Memory B cell (primary cell): ENCODE measurements at places on chromosomes 2 and 18.

- no peak for DNase-seq
These were observed 292.1 kb downstream of the PTGR3 start for GRCh38 chr18:74916773-74917393.

GRCh38 chr2:20487392-20488174 lies 40.7 kb downstream of the RHOB start:
- no peak for DNase-seq

DNA sequence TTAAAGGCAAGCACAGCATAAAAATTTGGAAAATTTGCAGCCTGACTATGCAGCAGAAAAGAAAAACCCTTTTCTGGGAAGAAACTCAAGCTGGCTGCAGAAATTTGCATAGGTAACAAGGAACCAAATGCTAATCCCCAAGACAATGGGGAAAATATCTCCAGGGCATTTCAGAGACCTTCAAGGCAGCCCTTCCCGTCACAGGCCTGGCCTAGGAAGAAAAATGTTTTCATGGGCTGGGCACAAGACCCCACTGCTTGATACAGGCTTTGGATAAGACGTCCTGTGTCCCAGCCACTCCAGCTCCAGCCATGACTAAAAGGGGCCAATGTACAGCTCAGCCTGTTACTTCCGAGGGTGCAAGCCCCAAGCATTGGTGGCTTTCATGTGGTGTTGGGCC lies 717.6 kb downstream of the TDRD15 start:
- DNase-seq: no peak

- no peak for DNase-seq
These were observed 17.1 kb downstream of the TMEM185B start for GRCh38 chr2:120206022-120206581.

- no peak for DNase-seq
These were observed 99.0 kb downstream of the CPO start for GRCh38 chr2:207038299-207038698.

- no peak for DNase-seq
These were observed 154.5 kb upstream of the RBMS1 start for GRCh38 chr2:160647967-160648685.

DNA sequence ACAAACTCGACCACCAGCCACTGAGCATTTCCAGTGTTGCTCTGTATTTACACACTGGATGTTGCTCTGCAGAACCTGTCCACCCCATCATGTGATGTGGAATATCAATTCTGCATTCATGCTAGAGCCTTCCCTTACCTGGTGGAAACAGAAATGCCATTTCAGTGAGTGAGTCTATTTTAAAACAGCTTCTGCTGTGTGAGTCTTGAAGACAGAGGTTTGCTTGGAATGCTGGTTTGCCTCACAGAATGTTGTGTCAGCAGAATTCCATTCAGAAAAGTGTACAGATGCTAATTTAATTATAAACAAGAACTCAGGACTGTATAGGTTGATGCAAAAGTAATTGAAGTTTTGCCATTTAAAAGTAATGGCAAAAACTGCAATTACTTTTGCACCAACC lies 118.3 kb downstream of the MAP3K20 start:
- DNase-seq: no peak

GRCh38 chr18:59899298-59900221 lies at the start of gene PMAIP1:
Gene PMAIP1, plus strand, starts transcription at chr18:59899996. Its CDS starts 182 bp downstream, at chr18:59900178.
- DNase-seq: peak; percentile 87

DNA sequence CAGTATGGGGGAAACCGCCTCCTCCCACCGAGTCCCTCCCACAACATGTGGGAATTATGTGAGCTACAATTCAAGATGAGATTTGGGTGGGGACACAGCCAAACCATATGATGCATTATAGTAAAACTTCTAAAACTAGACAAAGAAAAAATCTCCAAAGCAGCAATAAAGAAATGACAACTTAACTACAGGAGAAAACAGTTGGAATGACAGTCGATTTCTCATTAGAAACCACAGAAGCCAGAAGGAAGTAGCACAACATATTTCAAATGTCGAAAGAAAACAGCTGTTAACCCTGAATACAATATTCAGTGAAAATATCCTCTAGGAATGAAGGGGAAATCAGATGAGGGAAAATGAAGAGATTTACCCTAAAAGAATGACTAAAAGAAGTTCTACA lies 53.5 kb upstream of the TCF4 start:
- DNase-seq: no peak

DNA sequence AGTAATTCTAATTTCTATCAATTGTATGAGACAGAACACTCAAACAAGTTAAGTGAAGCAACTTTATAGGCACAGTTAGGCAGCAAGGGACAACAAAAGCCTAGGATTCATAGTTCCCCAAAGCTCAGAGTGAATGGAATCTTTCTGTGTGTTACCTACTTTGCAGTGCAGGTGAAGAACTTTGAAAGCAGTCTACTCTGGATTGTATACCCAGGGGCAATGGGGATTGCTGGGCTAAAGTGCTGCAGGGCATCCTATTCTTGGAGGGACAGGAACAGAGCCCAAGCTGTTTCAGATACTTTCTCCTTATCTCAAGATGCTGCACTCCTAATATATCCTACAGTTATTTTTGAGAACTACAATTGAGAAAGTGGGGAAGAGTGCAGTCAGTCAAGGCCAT lies 207.6 kb downstream of the PLCL1 start:
- no peak for DNase-seq

DNA sequence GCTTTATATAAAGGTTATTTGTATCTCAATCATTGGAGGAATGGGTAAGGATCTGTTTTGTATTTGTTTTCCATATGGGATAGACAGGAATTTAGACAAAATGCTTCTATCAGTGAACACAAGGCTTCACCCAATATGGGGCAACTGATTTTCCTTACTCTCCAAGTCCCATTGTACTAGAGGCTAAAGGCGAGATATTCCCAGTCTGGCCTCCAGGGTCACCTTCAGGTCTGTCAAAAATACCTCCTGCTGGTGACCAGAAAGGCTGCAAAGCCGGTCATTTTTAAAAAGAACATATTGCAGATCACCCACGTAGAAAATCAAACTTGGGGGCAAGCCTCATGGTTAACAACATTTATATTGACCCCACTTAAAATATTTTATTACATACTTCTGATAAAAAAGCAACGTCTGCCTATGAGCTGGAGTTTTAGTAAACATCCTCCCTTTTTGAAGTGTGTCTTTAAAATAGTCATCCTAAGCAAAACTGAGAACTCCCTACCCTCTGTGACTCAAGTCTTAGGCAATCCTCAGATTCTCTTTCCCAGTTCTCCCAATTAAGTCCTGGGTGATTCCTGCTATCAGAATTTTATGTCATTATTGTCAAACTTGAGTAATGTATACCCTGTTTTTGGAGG lies 276.6 kb downstream of the MREG start:
- DNase-seq: no peak

DNA sequence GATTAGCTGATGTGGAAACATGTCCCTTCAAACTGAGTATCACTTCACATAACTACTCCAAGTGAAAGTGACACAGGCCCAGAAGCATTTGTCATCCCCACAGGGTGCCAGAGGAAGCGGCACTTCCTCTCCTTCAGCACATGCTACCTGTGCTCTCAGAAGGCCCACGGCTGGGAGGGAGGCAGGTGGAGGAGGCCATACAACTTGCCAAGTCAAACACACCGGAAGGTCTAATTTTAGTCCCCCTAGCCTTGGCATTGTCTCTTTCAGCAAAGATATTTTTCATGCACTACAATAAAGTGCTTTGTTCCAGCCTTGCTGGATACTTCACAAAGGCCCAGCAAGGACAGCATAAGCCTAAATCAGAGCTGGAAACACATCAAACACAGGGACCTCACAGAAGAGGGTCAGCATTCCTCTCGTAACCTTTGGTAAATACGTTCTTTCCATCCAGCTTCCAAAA lies 38.0 kb downstream of the VSNL1 start:
- DNase-seq: no peak
